Eye (tissue), 1 donor: ENCODE measurements at places on chromosomes 5 and 9.

- DNase-seq, result no peak
These were observed 378.0 kb upstream of the PDE4D start for GRCh38 chr5:60271517-60271916.

- no peak for DNase-seq
These were observed 318.4 kb upstream of the PANK3 start for GRCh38 chr5:168897387-168898122.

DNA sequence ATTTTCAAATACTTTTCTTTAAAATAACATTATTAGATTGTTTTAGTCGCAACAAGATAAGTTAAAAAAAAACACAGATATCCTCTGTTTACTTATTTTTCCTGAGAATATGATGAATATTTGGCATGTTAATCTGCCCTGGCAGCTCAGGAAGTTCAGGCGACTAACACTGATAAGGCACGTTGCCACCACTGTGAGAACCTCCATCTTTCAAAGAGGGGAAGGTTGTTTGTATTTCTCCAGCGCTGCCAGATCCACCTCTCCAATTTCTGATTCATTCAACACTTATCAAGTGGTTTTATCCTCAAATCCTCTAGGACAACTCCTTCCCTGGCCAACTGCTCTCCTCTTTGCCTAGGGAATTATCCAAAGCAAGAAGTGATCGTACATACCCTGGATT lies 21.8 kb downstream of the CTNNAL1 start:
- no peak for DNase-seq

DNA sequence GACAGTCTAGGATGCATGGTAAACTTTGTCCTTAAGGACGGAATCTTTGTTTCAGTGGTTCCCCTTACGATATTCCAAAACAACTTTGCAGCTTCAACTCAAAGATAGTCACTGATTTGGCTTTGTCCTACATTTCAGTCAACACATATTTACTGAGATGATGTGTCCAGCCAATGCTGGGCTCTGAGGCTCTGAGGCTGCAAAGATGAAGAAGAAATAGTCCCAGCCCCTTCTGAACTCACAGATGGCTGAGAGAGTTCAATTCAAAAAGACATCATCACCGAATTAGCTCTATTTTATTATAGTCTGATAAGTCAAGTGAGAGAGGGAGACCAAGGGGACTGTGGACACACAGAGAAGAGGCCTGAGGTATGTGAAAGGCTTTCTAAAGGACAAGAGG lies 544.0 kb downstream of the ACTL7B start:
- DNase-seq, result no peak

GRCh38 chr9:117485176-117485575 lies 70.3 kb upstream of the ASTN2 start:
- DNase-seq, result no peak

- DNase-seq, result no peak
These were observed 1690.7 kb upstream of the CDH9 start for GRCh38 chr5:28729067-28729466.

- DNase-seq, result no peak
These were observed 29.8 kb downstream of the SPIN1 start for GRCh38 chr9:88418025-88418424.

- no peak for DNase-seq
These were observed 5.7 kb downstream of the SRP19 start for GRCh38 chr5:112866739-112867138.

DNA sequence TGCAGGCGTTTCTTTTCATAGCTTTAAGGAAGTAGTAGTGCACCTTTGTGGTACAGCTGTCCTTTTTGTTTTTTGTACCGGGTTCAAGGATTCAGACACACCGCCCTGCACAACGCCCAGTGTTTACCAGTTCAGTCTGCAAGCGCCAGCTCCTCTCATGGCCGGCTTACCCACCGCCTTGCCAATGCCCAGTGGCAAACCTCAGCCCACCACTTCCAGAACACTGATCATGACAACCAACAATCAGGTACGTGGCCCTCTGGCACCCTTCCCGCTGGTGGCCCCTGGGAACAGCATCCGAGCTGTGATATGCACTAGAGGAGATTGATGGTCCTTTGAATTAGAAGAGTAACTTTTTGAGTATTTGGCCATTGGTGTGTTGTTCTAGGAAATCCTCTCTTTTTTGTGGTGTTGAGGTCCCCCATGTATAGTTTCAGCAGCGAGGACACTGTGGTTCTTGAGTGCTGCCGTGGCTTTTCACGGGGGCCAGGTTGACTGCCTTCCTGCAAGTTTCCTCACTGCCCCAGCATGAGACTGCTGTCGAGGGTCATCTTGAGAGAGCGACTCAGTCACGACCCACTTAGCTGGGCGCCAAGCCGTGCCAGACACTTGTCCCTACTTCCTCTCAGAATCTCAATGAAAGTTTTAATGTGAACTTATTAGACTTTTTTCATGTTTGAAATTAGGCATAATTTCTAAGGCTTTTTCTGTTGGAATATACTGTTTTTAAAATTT lies 37.9 kb downstream of the TENT4A start:
- DNase-seq, result no peak

GRCh38 chr9:130835441-130836298 lies 616 bp downstream of the ABL1 start:
- peak; percentile 87 for DNase-seq

DNA sequence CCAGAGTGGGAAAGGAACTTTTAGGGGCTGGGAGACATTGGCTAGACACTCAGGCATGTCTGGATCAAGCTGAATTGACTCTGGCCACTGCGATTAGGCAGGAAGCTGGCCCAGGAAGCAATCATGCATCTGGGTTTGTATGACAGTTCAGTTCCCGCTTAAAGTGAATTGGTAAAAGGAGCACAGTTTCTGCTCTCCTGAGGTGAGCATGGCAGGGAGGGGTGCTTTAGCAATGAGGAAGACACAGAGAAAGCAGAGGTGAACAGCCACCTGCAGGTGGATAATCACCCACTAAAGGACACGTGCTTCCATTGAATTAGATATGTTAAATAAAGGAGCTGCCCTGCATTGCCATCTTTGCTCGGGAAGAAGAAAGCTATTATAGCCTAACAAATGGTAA lies 248.1 kb upstream of the MAP3K1 start:
- no peak for DNase-seq

DNA sequence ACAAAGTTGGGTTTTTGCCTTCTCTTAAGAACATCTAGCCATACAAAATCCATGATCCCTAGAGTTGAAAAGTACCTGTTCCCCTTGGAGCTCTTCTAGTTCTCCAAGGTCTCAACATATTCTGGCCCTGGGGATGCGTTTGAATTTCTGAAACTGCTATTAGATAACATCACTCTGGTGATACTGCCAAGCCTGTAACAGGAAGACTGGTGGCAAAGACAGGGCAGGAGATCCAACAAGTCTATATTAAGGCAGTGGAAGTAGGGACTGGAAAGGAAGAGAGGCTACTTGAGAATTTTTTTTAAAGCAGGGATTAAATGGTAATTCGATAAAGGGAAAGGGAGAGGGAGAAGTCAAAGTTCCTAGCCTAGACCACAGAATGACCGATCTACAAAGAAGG lies 211.5 kb downstream of the TSSK1B start:
- no peak for DNase-seq

GRCh38 chr9:34701769-34702736 lies 7.9 kb downstream of the CCL21 start:
- DNase-seq, result peak; percentile 93

GRCh38 chr5:65327582-65327981 lies 154.1 kb downstream of the ADAMTS6 start:
- no peak for DNase-seq

GRCh38 chr9:75930190-75930589 lies 39.7 kb downstream of the PCSK5 start:
- DNase-seq, result peak; percentile 39
